ENCODE measurements at places on chromosomes 2 and 18.

- DNase-seq, result peak; percentile 67
Observed at GRCh38 chr2:111905990-111906735, 7.8 kb downstream of the MERTK start.

- no peak for DNase-seq
Observed at GRCh38 chr18:9082711-9083510, 19.6 kb upstream of the NDUFV2 start.

GRCh38 chr2:187654535-187654934 lies 100.3 kb upstream of the TFPI start:
- no peak for DNase-seq

DNA sequence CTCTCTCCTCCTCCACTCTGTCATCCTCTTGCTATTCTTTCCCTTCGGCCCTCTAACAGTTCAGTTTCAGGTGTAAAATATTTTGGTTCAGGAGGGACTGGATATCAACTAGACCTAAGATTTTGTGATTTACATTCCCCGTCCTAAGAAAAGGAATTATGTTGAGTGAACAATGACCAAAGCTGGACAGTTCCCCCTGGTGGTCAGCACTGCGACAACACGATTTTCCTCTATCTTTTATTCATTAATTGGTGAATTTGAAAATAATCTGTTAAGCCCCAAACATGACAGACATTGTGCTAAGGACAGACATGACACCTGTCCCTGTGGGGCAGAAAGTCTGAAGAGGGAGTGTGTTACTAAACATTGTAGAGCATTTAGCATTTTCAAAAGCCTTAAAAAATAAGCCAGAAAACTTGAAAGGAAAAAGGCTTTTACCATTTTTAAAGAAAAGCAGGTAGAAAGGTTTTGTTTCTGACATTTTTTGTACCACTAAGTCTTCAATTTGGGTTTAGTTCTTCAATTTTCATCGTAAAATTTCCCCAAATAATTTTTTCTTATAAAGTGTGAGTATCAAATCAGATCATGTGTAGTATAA lies 28.4 kb upstream of the GTF2A1L start:
- peak; percentile 54 for DNase-seq

DNA sequence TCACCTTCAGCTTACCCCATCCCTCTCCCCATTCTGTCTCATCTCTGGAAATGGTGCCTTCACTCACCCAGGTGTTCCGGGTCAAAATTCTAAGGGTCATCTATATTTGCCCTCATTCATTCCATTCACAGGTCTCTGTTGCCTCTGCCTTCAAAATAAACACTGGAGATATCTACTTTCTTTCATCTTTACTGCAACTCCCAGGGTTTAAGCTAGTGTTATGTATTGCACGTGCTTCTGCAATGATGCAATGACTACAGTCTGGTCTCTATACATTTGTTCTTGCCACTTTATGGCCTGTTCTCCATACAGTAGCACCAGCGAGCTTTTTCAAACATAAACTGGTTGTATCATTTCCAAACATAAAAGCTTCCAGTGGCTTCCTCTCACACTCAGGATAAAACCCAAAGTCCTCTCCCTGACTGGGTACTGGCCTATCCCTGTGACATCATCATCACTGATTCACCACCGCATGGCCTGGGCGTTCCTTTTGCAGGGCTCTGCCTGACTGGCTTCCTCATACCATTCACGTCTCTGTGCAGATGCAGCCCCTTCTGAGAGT lies 14.3 kb downstream of the DSG2 start:
- DNase-seq, result peak; percentile 4

DNA sequence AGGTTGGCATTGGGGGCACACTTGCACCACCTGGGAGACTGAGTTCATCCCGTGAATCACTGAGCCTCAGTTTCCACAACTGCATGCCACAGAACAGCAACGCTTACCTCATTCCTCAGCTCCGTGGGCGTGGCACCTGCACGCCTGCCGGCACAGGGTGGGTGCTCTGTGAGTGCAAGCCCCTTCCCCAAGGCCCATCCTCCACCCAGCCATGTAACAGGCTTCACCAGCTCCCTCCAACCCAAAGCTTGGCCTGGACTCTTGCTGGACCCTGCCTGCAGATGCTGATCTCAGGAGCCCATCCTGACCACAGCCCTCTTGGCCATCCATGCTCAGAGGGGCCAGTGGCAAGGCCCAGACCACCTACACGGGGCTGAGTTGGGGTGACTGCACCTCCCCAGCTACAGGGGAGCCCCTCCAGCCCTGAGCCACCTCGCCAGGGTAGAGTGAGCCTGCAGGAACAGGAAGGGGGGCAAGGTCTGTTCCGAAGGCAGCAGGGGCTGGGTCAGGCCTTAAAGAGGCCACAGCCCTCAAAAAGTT lies 1.8 kb downstream of the PRLH start:
- DNase-seq, result no peak

DNA sequence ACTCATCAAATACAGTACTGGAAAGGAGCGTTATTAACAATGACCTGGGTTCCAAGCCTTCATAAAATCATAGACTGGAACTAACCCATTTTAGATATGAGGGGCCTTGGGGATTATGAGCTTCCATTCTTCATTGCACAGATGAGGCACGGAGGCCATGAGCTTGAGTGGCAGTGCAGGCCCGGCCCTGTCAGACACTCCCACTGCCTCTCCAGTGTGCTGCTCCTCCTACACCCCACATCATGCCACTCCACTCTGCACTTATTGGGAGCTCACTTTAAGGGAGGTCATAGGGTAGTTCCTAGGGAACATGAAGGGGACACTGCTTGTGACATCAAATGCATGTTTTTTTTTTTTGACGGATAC lies 77.9 kb downstream of the TSN start:
- DNase-seq, result no peak

GRCh38 chr18:23861326-23861725 lies 153.2 kb upstream of the TTC39C start:
- no peak for DNase-seq

- DNase-seq, result no peak
Observed at GRCh38 chr2:60312618-60313017, 240.8 kb downstream of the BCL11A start.

- no peak for DNase-seq
Observed at GRCh38 chr18:11981192-11981542, at the start of gene IMPA2. TSS of gene IMPA2 (plus strand) at chr18:11981507. CDS start at chr18:11981670, 163 bp downstream.

DNA sequence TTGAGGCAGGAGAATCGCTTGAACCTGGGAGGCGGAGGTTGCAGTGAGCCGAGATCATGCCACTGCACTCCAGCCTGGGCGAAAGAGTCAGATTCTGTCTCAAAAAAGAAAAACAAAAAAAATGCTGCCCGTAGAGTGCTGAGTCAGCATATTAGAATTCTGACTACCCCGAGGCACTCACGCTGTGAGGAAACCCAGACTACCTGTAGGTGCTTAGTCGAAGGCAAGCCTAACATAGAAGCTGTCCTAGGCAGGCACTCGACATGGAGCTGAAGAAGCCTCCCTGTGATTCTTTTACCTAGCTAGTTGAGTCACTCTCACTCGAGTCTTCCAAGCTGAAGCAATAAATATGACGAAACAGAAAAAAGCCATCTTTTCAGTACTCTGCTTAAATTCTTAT lies 1323.2 kb upstream of the DDX18 start:
- DNase-seq, result no peak

DNA sequence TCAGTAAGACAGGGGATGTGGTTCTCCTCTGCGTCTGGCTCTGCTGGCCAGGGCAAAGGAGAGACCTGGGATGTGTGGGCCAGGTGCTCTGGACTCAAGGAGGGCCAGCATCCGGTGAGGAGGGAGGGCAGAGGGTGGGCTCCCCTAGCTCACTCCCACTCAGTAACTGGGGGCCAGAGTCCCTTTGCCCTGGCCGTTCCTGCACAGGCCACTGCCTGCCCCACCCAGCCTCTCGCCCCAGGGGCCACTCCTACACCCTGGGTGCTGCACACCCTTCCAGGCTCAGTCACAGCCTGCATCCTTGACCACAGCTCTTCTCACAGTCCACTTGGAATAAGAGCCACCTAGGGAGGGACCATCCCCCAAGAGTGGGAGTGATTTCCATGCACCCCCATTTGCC lies 41.0 kb downstream of the SNED1 start:
- no peak for DNase-seq

GRCh38 chr18:11148680-11149440 lies 509 bp downstream of the PIEZO2 start:
- no peak for DNase-seq

DNA sequence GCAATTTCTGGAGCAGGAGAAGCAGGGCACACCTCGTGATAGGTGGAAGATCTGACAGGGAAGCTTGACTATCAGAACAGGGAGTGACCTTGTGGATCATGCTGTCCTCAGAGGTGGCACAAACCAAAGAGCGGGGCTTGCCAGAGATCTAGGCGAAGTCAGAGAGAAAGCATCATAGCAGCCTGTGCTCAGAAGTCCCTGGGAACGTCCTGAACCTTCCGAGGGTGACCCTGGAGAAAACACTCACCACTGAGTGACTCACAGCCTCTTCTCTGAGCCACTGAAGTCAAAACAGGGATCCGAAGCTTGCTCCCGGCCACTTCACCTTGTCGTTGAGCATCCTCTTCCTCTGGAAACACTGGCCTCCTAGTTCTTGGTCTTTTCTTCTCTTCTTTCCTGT lies 56.7 kb downstream of the IL1R2 start:
- DNase-seq, result no peak

DNA sequence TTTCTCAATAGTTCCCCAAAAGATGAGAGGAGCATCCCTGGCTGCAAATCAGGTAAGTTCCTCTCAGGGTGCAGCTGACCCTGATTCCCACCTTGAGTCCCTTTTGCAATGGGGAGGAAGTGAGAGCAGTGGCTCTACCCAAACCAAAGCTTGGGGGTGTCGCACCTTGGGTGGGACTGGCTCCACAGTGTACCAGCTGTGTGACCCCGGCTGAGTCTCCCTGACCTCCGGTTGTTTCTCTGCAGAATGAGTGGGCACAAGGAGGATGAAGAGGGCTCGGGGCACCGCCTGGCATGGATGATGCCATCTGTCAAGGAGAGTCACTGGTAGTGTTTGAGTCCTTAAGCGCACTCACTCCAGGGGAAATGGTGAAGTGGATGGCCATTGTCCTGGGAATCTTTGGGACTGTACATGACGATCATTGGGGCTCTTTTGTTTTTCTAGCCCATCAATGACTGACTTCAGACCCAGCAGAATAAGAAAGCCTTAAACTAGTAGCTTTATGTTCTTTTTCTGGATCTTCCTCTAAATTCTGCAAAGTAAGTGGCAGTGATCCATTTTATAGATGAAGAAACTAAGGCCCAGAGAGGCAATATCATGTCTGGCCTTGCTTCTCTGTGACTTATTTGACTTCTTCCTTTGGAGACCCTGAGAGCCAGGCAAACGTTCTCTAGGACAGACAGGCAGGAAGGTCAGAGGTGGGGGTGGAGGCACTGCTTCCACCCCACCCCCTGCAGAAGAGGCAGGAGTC lies 106.3 kb upstream of the ST3GAL5 start:
- no peak for DNase-seq

DNA sequence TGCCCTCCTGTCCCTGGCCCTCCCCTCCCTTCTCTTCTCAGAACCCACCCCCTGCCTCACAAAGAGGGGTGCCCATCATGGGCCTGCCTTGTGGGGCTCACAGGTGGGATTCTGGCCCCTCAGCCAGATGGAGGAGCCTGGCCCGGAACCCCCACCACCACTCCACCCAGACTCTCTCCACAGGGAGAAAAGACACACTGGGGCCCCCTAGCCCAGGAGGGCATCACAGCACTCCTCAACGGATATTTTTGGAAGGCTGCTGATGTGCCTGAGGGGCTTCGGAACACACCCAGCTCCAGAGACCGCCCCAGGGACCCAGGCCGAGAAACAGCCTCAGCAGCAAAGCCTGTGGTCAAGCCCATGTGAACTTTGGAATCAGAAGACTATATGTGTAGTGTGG lies 9.9 kb downstream of the KCNIP3 start:
- no peak for DNase-seq
